Diencephalon (tissue), 1 donor: ENCODE measurements at places on chromosomes 5 and 9. TPM values are rescaled to one million over a fixed set of nuclear protein-coding genes. Genes with fewer than 3 reads are reported as not detected.

The IL33 gene
- total RNA-seq: 17.5 TPM

The FABP6 gene
- total RNA-seq: 14.8 TPM

The TRIM52 gene
- 17.3 TPM for total RNA-seq

The PCDHGA2 gene
- 8.5 TPM for total RNA-seq

The WNT8A gene
- 0.23 TPM for total RNA-seq

The LCN15 gene
- not detected for total RNA-seq

The PRDM9 gene
- not detected for total RNA-seq

The PTGDS gene
- total RNA-seq: 93.2 TPM

The NRG2 gene
- 5.1 TPM for total RNA-seq

The BSPRY gene
- total RNA-seq: 0.69 TPM

The SPATA24 gene
- 8.5 TPM for total RNA-seq

The ESM1 gene
- total RNA-seq: 2.3 TPM

The SLC6A19 gene
- not detected for total RNA-seq

The SPATA9 gene
- 0.46 TPM for total RNA-seq

The PCDHA5 gene
- 9.9 TPM for total RNA-seq

The MRRF gene
- total RNA-seq: 25.1 TPM

The SLC1A3 gene
- 418 TPM for total RNA-seq

The SLC34A3 gene
- total RNA-seq: not detected

The CCL27 gene
- total RNA-seq: 0.69 TPM

The CAPSL gene
- 6.5 TPM for total RNA-seq

The QSOX2 gene
- 10.8 TPM for total RNA-seq

The MYOZ3 gene
- total RNA-seq: 6.7 TPM

The SPARC gene
- total RNA-seq: 157 TPM

The GPR150 gene
- 0.23 TPM for total RNA-seq

The TMC1 gene
- total RNA-seq: 0.46 TPM

The SLC9A3 gene
- 1.4 TPM for total RNA-seq

The DRD1 gene
- 27.0 TPM for total RNA-seq

The CFAP90 gene
- 13.4 TPM for total RNA-seq

The VAV2 gene
- total RNA-seq: 17.5 TPM

The TSSK1B gene
- total RNA-seq: not detected

The GABRA6 gene
- 0.23 TPM for total RNA-seq

The RNF180 gene
- 110 TPM for total RNA-seq

The PTGES gene
- total RNA-seq: 9.5 TPM

The PFN3 gene
- not detected for total RNA-seq

The CDH9 gene
- 57.4 TPM for total RNA-seq

The ZNF366 gene
- 2.1 TPM for total RNA-seq

The GTF2H2 gene
- 47.3 TPM for total RNA-seq

The EPB41L4B gene
- total RNA-seq: 19.8 TPM

The RANBP3L gene
- total RNA-seq: 15.5 TPM
